Hepatocyte (in vitro differentiated cells): ENCODE measurements at places on chromosomes 4 and X. TPM values are rescaled to one million over a fixed set of nuclear protein-coding genes. Genes with fewer than 3 reads are reported as not detected.

RTL9 gene
- polyA plus RNA-seq: 0.65 and 1.3 TPM in 2 replicates

CT47A1 gene
- polyA plus RNA-seq: not detected in 2 replicates

PPP2R2C gene
- 0.22 and 0.35 TPM in 2 replicates for polyA plus RNA-seq

ARHGEF6 gene
- polyA plus RNA-seq: 2.0 and 3.5 TPM in 2 replicates

DCUN1D4 gene
- polyA plus RNA-seq: 17.1 and 17.3 TPM in 2 replicates

DMRTC1 gene
- 0.45 and 0.51 TPM in 2 replicates for polyA plus RNA-seq

CRLF2 gene
- not detected in 2 replicates for polyA plus RNA-seq

HPGD gene
- 57.4 and 76.9 TPM in 2 replicates for polyA plus RNA-seq

SLC2A9 gene
- 7.1 and 7.8 TPM in 2 replicates for polyA plus RNA-seq

TMEM144 gene
- 17.5 and 18.4 TPM in 2 replicates for polyA plus RNA-seq

SMR3B gene
- not detected in 2 replicates for polyA plus RNA-seq
